GM12892 (cell line): ENCODE measurements at places on chromosomes 1 and 21.

- no peak for DNase-seq
Measured at GRCh38 chr1:165235155-165235776, 121.2 kb downstream of the LMX1A start.

DNA sequence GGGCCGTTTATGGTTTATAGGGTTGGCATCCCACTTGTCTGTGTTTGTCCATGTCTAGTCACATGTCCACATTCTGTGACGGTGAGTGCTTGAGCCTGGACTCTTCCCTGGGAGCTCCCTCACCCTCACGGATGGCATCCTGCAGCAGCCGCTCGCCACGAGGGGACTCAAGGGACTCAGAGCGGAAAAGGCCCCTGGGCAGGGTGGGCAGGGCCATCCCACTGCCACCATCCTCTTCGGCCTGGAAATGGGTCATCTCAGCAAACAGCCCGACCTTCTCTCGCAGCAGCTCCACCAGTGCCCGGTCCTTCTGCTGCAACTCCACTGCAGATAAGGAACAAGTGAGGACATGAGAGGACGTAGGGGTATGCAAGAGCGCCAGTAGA, 11.1 kb downstream of the RXFP4 start:
- DNase-seq: peak; percentile 9

- DNase-seq: no peak
Measured at GRCh38 chr1:62462370-62462769, 25.5 kb downstream of the USP1 start.

DNA sequence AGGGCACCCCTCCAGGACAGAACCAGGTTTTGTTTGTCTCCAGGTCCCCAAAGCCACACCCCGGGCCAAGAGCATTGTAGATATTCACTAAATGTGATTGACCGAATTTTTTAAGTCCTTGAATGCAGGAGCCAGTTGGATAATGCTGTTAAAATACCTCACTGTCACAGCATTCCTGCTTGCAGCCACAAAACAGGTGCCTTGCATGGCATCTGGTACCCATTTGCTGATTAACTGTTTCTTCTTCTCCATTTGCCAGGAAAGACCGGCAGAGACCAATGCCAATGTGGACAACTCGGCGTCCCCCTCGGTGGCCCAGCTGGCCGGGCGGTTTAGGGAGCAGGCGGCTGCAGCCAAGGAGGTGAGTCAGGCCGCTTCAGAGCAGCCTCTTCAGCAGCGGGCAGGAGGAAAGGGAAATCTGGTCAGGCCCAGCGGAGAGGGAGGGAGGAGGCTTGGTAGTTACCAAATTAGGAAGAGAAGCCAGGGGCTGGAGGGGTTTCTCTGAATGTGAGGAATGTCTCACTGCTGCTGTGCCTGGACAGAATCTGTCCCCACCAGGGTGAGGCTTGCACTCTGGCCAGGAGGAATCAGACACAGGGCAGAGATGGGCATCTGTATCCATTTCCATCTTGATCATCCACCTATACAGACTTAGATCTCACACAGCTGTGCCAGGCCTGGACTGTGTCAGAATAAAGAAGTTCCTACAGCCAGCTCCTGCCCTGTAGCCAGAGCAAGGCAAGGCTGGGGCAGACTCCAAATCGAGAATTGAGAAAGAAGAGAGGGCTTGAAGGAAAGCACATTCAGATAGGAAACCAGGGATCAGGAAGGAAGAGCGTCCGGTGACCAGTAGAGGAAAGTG, 37.9 kb upstream of the MPZL1 start:
- no peak for DNase-seq

GRCh38 chr1:7962636-7963377, 1.3 kb downstream of the PARK7 start:
- DNase-seq: no peak

DNA sequence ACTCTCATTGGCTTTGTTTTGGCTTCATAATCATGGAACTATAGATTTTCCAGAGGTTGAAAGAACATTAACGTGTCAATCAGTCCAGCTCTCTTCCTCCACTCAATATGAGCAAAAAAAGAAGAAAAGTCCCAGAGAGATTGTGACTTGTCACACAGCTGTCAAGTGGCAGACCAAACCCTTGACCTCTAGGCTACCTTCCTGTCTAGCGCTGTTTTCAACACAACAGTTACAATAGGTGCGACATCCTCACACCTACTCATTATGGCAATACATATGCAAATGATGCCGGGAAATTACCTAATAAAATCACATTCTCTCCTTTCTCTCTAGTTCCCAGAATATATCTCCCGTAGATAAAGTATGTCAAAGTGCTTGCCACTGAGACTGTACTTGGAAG, 1.1 kb downstream of the WARS2 start:
- no peak for DNase-seq

DNA sequence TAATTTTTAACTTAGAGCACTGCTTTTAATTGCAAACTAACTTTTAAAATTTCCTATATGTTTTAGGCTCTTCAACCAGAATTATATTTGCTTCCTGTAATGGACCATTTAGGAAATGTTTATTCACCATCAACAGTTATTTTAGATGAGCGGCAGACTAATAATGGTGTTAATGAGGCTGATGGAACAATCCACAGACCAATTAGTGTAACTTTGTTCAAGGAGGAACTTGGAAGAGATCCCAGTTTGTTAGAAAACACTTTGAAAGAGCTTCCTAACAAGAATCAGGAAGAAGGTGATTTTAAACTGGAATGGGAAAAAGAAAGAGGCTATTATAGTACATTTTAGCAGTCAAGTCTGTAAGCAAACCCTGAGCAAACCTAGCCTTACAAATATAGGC, 19.4 kb upstream of the GNG5 start:
- DNase-seq: no peak

DNA sequence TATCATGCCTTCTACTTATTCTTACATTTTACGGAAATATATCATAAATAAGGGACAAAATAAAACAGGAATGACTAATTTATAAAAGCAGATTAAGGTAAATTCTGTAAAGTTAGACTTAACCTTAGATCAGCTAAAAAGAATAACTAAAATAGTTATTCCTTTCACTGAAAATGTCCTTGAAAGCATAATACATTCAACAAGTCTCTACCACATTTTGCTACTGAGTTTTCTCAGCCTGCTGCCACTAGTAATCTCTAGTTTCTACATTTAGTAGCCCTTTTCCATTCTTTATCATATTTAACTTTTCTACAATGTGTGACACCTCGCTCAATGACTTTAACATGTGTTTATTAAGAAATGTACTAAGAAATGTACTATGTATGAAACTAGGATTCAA, 89.0 kb downstream of the DENND1B start:
- DNase-seq: no peak

DNA sequence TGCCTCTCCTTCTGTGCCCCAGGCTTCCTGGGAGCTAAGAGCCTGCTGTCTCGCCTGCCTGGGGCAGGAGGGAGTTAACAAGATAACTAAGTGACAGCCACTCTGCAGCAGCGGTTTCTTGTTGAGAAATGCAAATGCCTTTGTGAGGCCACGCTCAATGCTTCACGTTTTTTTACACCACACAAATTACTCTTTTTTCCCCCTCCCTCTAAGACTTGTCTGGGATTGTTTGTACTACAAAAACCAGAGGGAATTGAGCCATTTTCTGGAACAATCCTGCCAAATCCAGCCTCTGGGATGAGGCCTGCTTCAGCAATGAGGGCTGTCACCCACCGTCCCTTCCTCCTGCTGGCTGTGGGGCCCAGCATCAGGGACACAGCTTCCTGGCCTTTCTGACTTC, 119.6 kb downstream of the ACTL8 start:
- no peak for DNase-seq

DNA sequence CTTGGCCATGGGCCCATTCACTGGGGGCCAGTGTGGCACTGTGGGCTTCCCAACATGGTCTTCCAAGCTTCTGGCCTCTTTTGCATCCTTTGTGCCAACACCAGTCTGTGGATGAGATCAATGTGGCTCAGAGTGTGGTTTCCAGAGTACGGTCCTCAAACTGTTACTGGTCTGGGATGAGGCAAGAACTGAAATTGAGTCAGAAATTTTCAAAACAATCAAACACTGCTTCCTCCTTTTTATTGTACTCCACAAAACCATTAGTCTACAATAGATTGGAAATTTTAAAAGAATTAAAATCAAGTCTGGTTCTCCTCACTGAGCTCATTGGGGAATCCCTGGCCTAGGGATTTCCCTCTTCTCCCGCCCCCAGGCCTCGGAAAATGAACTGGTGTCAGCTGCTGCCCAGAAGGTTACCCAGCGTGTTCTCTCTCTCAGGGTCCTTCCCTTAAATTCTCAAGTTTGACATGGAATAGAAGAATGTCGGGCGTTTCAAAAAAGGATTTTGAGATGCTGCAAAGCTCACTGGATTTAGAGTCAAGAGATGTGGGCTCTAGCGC, 222.0 kb downstream of the SDCCAG8 start:
- DNase-seq: no peak

DNA sequence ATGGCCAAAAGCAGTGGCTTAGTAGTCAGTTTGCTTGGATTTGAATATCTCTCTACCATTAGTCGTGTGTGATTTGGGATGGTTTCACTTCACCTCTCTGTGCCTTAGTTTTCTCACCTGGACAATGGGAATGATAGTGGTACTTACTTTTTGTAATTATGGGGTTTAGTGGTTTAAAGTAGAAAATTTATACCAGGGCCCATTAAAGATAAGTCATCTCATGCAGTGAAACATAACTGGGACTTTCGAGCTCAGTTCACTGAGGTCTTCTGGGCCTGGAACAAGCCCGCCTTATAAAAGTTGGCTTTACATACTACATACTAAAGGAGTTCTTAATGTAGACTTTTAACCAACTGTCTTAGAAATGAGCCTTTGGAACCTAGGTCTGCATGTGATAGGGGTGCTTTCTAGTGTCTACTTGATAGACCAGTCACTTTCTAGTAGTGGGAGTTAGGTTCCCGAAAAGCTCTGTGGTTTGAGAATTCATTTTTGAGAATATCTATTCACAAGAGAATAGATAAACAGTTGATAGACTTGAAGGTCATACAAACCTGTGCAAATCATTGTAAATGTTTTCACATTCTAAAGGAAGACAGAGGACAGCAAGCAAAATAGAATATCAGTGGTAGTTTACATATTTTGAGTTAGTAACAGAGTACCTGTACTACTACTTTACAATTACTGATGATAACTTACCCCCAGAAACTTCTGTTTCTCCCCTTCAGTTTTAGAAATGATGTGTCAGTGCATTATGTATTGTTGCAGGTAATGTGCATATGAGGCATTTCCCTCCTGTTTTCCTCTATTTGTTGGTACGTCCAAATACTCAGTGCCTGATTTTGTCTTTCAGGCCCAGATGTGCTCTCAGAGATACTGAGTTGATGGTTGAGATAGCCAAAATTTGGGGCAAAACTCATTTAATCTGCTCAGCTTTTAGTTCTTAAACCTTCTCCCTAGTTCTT, 48.0 kb downstream of the DYRK1A start:
- no peak for DNase-seq

GRCh38 chr1:220655961-220656740, 34.0 kb upstream of the C1orf115 start:
- no peak for DNase-seq

GRCh38 chr1:98045767-98046641, 125.2 kb upstream of the DPYD start:
- no peak for DNase-seq

DNA sequence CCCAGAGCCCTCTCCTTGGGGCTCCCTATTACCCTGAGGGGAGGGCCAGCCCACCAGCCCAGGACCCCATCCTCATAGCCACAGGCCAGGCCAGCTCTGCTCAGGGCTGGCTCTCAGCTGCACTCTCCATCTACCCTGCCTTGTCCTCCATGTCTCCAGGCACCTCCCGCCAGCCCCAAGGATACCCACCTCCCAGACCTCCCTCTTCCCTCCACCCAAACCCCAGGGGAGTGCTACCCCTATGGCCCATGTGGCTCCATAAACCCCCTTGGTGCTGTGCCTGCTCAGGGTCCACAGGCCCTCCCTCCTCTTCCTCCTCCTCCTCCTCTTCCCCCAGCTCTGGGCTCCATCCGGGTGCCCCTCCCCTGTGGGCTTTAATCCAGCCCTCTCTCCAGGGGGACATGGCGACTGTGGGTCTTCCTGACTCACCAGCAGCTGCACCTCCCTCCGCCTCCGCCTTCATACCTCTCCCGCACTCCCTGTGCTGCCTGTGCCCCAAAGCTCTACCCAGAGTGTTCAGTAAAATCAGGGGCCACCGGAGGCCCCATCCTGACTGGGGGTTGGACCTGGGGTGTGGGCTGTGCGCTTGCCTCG, 9.1 kb downstream of the YBEY start:
- DNase-seq: no peak

GRCh38 chr1:234675006-234675405, 65.0 kb upstream of the IRF2BP2 start:
- no peak for DNase-seq

- DNase-seq: no peak
Measured at GRCh38 chr1:15803380-15803779, 4.1 kb downstream of the UQCRHL start.

- no peak for DNase-seq
Measured at GRCh38 chr1:230231774-230232145, 164.7 kb downstream of the GALNT2 start.

GRCh38 chr1:47777322-47777721, 219.9 kb downstream of the TRABD2B start:
- no peak for DNase-seq

- DNase-seq: no peak
Measured at GRCh38 chr1:46096269-46097148, 35.9 kb downstream of the PIK3R3 start.
